Activated CD4-positive, CD25-positive, alpha-beta regulatory T cell treated with anti-CD3 and anti-CD28 coated beads, Interleukin-2, amount 50 U/mL, for 24 hours (primary cell): ENCODE measurements at places on chromosomes 6 and 20.

- ATAC-seq, result no peak
Observed at GRCh38 chr20:31570735-31571617, 34.1 kb upstream of the ID1 start.

GRCh38 chr20:34033903-34034302 is 40.2 kb downstream of the RALY start:
- ATAC-seq, result no peak

DNA sequence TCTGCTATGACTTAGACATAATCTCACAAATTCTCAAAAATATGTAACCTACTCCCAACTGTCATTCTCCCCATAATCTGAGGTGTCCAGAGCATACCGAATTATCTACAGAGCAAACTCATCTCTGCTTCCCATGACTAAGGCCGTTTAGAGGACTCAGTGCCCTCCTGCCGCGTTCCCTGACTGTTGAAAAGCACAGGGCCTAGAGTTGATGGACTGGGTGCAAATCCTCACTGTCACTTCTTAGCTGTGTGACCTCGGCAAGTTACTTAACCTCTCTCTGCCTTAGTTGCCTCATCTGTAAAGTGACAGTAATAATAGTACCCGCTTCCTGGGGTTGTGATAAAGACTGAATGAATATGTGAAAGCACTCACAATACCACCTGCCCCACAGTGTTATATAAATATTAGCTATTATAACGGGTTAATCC is 4.7 kb upstream of the TUBB2A start:
- ATAC-seq, result peak; percentile 17

DNA sequence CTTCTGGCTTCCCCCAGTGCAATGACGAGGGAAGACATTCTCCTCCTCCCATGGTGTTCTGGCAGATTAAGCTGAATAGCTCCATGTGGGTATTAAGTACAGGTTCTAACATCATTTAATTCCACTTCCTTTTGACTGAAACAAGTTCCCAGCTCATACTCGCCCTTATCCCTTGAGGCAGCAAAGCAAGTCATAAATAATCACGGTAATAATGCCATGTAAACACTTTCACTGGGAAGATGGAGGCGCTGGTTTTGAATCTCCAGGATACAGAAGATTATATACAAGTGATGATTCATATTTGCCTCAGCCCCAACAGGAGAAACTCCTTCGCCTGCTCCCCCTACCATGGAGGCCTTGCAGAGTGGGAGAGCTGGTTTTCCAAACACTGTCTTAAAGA is 141.3 kb downstream of the PXDC1 start:
- ATAC-seq, result no peak

DNA sequence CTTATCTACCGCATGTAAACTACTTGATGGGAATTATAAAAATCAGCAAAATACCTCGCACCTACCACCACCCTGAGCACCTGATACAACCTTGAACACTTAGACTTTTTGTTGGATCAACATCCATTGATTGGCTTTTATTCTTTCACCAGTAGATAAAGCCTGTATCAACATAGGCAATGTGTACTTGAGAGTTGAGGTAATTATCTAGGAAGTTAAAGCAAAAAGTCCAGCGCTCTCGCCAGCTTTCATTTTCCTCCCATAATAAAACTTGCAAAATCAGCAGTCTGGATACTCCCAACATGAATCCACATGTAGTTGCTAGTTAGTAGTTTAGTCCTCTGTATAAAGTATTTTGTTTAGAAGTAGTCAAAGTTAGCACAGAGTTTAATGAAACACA is 132.0 kb upstream of the PRDM1 start:
- no peak for ATAC-seq

- ATAC-seq, result no peak
Observed at GRCh38 chr6:153425536-153425935, 294.5 kb upstream of the RGS17 start.

DNA sequence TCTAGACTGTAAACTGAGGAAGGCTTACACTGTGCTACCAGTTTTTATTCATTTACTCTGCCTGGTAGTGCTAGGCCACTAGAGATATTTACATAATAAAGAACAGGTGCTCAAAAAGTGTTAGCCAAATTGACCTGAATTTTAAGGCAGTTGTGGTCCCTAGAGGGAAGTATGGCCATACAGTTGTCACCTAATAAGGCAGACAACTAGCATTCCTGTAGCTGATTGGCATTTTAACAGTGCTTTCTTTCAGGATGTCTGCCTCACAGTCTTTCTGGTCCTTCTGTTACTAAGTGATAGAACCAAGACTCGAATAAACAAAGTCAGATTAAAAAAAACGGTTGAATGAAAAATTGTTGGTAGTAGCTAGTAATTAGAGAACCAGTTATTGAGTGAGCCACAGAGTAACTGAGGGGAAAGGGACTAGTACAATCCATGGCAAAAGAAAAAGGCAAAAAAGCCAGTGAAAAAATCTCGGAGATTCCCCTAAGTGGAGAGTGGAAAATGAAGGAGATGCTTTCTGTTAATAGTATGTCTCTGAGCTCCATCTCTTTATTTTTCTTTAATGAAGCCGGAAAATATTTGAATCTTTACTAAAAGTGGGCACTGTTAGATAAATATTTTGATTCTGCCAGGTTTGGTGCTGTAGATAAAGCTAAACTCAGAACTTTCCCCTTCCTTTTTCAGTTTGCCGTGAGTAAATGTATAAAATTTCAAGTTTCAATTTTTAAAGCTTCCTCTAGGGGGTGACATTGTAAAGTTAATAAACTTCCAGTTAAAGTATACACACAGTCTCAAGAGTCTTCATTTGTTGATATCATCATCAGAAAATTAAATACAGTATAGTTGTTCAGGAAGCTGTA is 9.1 kb downstream of the VTA1 start:
- ATAC-seq, result peak; percentile 34

DNA sequence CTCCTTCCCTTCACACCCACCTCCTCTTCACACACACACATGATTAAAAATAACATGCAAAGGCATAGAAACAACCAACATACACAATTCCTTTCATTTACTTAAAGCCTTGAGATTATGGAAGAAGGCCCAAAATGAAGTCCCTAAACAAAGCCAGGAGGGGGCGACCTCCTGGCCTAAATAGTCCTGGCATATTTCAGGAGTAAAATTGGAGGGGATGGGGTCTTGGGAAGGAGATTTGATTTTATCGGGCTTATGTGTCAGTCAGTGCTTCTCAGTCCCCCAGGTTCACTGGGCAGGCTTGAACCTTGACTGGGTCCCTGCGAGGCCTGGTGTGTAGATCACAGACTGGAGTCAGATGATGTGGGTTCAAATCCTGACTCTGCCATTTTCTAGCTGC is 266.4 kb downstream of the SAMD5 start:
- no peak for ATAC-seq
